ENCODE measurements at places on chromosomes 13 and 19.

GRCh38 chr19:3849092-3849491 is 19.7 kb downstream of the ZFR2 start:
- peak; percentile 74 for DNase-seq

GRCh38 chr13:111176421-111176820 is 61.3 kb downstream of the ARHGEF7 start:
- DNase-seq, result no peak

- peak; percentile 79 for DNase-seq
These were observed 1.5 kb downstream of the GNA11 start for GRCh38 chr19:3095441-3096191.

DNA sequence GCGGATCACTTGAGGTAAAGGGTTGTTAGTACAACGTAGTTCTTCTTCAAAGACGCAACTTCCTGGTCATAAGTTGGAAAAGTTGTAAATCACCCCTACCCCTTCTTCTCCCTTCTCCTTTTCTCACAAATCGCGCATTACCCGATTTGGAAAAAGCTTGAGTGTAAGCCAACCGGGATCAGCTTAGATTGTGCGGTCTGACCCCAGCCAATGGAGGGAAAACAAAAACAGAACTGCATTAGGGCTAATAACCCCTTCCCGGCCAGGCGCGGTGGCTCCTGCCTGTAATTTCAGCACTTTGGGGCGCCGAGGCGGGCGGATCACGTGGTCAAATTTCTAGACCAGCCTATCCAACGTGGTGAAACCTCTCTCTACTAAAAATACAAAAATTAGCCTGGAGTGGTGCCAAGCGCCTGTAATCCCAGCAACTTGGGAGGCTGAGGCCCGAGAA is 806 bp downstream of the ZNF90 start:
- DNase-seq, result peak; percentile 64

- DNase-seq, result no peak
These were observed 33.6 kb upstream of the UBL3 start for GRCh38 chr13:29883941-29884518.

- no peak for DNase-seq
These were observed 15.6 kb downstream of the EMP3 start for GRCh38 chr19:48340995-48341394.

- no peak for DNase-seq
These were observed 460 bp downstream of the MEDAG start for GRCh38 chr13:30906411-30907051.

GRCh38 chr13:21902709-21903098 is 231.8 kb downstream of the FGF9 start:
- no peak for DNase-seq

GRCh38 chr19:10737722-10738121 is 19.8 kb downstream of the DNM2 start:
- DNase-seq, result no peak

GRCh38 chr13:79880818-79881217 is 399.9 kb downstream of the NDFIP2 start:
- DNase-seq, result no peak

GRCh38 chr13:100658363-100658762 is 16.2 kb downstream of the TMTC4 start:
- DNase-seq, result no peak

DNA sequence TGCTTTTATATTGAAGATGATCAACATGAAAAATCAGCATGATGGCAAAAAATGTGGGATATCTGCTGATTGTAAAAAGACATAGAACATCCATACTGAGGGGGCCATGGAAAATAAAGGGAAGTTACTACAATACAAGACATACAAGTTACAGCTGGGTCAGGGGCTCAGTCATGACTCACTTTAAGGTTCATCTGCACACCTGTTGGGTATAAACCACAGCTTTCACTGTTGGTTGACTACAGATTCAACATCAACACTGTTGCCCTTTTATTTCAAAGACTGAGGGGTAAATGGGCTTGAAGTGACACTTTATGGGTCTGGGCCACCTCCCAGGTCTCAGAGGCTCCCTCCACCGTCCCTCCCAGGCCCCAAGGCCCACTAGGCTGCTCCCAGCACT is 98.1 kb upstream of the IRS2 start:
- no peak for DNase-seq

- DNase-seq, result no peak
These were observed 67.9 kb downstream of the PCCA start for GRCh38 chr13:100156788-100157187.

DNA sequence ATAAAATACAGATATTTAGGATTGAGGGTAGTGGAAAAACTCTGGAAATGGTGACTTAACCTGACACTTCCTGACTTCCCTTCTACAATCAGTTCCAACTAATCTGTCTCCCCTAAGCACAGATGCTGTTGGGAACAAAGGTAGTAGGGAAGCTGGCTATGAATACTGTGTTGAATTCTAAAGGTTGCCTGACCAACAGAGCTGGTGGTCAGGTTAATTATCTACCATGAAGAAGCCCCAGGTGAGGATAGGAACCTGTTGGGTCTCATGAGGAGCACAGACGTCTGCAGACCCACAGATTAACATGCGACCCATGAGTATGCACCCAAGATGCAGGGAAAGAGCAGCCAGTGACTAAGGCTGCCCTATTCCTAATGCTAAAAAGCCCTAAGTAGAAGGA is 172.3 kb downstream of the DIAPH3 start:
- no peak for DNase-seq

DNA sequence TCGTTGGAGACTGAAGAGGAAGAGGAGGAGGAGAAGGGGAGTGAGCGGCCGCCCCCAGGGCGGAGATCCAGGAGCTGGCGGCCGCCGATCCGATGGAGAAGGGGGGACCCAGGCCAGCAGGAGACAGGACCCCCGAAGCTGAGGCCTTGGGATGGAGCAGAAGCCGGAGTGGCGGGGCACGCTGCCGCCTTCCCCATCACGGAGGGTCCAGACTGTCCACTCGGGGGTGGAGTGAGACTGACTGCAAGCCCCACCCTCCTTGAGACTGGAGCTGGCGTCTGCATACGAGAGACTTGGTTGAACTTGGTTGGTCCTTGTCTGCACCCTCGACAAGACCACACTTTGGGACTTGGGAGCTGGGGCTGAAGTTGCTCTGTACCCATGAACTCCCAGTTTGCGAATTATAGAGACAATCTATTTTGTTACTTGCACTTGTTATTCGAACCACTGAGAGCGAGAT is 1.8 kb downstream of the GADD45B start:
- peak; percentile 71 for DNase-seq

GRCh38 chr13:108895220-108895704 is 265.9 kb downstream of the MYO16 start:
- no peak for DNase-seq

- DNase-seq, result peak; percentile 73
These were observed 1.6 kb downstream of the ELAVL3 start for GRCh38 chr19:11479090-11479897.

DNA sequence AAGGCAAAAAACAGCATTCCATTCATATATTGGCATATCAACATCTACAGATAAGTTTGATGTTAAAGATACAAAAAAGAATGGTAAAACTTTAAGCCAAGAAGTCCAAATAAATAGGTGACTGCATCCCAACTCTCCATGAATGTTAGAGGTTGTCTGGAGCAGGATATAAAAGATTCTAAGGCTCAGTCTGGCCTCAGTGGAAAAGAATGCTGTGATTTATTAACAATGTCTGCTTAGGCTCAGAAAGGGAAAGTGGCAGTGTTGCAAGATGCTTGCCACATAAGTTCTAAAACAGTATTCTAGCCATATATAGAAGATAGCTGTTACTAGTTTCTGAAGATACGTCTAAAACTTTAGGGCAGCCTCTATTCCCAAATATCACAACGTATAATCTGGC is 179.8 kb upstream of the NBEA start:
- DNase-seq, result no peak

- no peak for DNase-seq
These were observed 44.5 kb downstream of the GAS6 start for GRCh38 chr13:113819341-113819730.

DNA sequence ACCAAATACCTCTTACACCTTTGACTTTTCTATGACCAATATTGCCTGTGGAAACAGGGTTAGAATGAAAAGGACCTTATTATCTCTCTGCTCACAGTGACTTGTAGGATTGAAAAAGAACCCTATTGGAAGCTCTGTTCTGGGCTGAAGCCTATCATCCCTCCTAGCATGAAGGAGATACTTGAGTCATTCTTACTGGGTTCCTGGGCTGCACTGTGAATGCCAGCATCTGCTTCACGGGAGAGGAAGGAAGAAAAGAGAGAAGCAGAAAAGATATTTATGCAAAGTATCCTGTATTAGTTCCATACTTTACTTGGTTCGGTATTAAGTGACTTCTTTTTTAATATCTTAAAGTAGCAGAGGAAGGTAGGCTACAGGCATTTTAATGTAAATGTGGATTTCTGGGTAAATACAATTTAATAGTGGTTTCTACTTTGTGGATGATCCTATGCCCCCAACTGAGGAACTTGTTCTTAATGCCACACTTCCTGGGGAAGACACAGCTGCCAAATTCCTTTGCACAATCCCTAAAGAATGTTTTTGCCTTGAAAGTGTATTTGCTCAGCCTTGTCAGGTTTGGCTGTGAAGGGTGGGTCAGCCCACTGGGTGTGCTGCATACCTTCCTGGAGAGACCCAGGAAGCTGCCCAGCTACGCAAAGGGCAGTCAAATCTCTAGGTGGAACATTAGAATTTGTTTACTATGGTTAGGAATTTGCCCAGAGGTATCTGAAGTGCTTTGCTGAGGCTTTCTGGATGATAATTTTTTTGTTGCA is 13.7 kb upstream of the SCEL start:
- no peak for DNase-seq

DNA sequence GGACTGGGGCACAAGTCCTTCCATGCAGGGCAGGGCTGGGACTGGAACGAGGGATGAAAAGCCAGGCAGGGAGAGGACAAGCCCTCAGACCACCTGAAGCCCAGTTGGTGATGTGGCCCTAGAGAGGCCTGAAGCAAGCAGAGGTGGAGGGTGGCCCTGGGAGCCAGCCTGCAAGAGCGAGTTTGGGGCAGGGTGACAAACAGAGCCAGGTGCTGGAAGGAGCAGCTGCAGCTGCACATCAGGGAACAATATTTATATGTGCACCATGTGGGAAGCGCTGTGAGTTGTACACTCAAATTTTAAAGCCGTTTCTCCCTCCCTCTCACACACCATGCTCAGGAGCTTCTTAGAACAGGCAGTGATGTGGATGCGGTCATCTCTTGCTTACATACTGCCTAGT is 67.8 kb downstream of the FGF9 start:
- no peak for DNase-seq

DNA sequence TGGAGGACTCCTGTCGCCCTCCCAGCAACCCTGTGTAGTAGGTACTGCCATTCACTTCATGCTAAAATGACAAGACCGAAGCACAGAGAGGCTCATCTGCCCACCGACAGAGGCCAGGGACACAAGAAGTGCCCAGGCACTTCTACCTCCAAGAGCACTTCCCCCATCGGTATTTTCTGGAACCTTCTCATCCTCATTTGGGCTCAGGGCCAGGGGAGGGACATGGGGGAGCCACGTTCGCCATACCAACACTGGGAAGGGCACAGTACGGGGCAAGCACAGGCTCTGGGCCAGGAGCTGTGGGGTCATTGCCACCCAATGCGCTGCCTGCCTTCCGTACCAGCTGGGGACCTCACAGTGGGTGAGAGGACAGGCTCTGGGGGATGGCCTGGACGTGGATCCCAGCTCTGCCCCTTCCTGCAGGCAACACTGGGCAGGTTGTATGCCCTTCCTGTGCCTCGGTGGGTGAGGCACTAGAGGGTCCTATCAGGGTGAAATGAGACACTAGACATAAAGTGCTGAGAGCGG is 21.3 kb upstream of the CCNP start:
- no peak for DNase-seq

- no peak for DNase-seq
These were observed 148.4 kb downstream of the KATNAL1 start for GRCh38 chr13:30158774-30159445.

GRCh38 chr13:31044364-31045285 is 112.2 kb downstream of the TEX26 start:
- DNase-seq, result peak; percentile 93

DNA sequence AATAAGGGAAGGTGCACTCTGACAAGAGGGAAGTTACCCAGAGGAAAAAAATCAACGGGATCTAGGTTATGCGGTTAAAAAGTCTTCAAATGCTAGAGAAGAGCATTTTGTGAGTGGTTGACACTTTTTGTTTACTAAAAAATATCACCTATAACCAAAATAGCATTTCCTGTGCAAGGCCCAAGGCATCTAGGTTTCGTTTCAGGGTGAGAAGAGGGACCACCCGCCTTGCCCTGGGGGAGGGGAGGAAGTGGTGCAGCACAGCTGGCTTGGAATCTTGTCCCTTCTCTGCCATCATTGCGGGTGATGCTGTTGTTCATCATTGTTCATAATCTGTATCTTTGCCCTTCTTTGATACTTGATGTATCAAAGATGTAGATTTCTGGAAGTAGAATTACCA is 80.6 kb downstream of the NUFIP1 start:
- DNase-seq, result no peak

DNA sequence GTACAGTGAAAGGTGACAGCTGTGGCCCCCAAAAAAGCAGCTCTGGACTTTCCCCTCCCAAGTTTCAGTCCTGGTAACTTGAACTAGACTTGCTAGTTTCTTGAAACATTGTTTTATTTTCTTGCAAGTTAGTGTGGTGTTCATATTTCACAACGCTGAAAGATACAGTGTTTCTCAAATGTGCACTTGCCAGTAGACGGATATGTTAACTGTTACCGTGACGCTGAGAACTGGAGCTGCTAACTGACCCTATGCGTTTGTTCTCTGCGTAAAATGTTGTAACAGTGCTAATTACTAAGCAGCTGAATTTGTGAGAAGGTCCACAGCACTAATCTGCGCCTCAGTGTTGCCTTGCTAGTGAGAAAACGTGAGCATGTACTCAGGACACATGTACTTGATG is 79.6 kb downstream of the GGACT start:
- no peak for DNase-seq

GRCh38 chr13:28531077-28531844 is 36.3 kb upstream of the FLT1 start:
- no peak for DNase-seq

GRCh38 chr19:3695986-3696659 is 4.1 kb downstream of the PIP5K1C start:
- no peak for DNase-seq

DNA sequence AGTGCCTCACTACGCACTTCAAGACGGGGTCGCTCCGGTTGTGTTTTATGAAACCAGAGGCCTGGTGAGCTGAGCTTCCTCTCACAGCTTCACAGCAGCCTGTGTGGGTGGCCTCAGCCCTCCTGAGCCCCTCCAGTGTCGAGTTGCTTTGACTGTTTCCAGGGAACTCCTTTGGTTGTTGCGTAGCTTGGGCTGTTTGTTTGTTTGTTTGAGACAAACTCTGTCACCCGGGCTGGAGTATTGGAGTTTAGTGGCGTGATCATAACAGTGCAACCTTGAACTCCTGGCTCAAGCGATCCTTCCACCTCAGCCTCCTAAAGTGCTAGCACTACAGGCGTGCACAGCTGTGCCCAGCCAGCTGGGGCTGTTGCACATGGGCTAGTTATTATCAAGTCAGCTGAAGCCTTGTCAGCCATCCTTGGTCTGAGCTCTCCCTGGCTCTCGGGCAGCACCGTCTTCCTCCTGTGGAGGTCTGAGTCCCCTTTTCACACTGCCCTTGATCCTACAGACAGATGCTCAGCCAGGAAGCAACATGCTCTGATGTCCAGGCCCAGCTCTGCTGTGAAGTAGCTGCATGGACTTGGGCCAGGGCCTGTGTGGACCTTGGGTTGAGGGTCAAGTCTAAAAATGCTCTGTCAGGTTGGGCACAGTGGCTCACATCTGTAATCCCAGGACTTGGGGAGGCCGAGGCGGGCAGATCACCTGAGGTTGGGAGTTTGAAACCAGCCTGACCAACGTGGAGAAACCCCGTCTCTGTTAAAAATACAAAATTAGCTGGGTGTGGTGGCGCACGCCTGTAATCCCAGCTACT is 10.2 kb downstream of the DOT1L start:
- no peak for DNase-seq

GRCh38 chr13:112803422-112803821 is 113.6 kb downstream of the ATP11A start:
- no peak for DNase-seq
